ENCODE measurements at places on chromosomes 3 and 15. TPM values are rescaled to one million over a fixed set of nuclear protein-coding genes. Genes with fewer than 3 reads are reported as not detected.
A peak's percentile ranks its signal among the peaks of the same experiment; 100 is the strongest.

GRCh38 chr15:60382773-60383674 is 14.8 kb downstream of the ANXA2 start:
- DNase-seq: no peak

DNA sequence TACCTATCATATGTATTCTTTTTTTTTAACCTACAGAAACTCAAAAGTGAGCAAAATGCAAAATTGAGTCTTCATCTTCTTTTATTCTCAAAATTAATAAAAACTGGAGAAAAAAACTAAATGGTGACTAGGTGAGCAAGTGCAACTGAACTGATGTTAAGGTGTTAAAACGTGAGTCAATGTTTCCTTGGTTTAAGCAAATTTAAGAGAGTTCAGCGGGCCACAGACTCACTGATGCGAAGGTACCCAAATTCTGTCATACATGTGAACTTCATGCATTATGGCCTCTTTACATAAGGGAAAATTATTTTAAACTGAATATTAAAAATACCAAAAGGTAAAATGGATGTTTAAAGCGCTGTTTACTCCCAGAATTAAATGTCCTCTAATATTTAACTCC is 206.6 kb downstream of the FOXP1 start:
- no peak for DNase-seq

GRCh38 chr15:64720188-64720587 is 55.2 kb downstream of the RBPMS2 start:
- DNase-seq: no peak

GRCh38 chr15:28914483-28915023 is 28.8 kb downstream of the APBA2 start:
- peak; percentile 71 for DNase-seq

GRCh38 chr3:9064251-9064650 is 101.0 kb upstream of the RAD18 start:
- no peak for DNase-seq

The NOX5 gene
- 0.18 TPM for total RNA-seq

The CLDN18 gene
- total RNA-seq: not detected
